Activated naive CD4-positive, alpha-beta T cell (primary cell): ENCODE measurements at places on chromosomes 7 and 10.
A peak's percentile ranks its signal among the peaks of the same experiment; 100 is the strongest.

- DNase-seq: no peak
Observed at GRCh38 chr7:37015353-37016034, 291.2 kb upstream of the AOAH start.

- no peak for DNase-seq
Observed at GRCh38 chr7:15580604-15581351, 19.0 kb upstream of the AGMO start.

- no peak for DNase-seq
Observed at GRCh38 chr7:27936768-27937102, 196.8 kb downstream of the TAX1BP1 start.

- no peak for DNase-seq
Observed at GRCh38 chr7:130374507-130374906, 5.8 kb upstream of the CPA1 start.

DNA sequence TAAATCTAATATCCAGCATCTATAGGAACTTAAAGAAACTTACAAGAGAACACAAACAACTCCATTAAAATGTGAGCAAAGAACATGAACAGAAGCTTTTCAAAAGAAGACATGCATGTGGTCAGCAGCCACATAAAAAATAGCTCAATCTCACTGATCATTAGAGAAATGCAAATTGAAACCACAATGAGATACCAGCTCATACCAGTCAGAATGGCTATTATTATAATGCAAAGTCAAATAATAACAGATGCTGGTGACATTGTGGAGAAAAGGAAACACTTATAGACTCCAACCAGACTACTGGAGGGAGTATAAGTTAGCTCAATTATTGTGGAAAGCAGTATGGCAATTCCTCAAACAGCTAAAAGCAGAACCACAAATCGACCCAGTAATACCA lies 1314.5 kb downstream of the XPNPEP1 start:
- DNase-seq: no peak

- DNase-seq: peak; percentile 63
Observed at GRCh38 chr10:132443605-132443982, 46.6 kb downstream of the PWWP2B start.

GRCh38 chr10:52391927-52392602 lies 78.0 kb downstream of the DKK1 start:
- no peak for DNase-seq

- no peak for DNase-seq
Observed at GRCh38 chr7:82506208-82506607, 62.6 kb upstream of the CACNA2D1 start.

DNA sequence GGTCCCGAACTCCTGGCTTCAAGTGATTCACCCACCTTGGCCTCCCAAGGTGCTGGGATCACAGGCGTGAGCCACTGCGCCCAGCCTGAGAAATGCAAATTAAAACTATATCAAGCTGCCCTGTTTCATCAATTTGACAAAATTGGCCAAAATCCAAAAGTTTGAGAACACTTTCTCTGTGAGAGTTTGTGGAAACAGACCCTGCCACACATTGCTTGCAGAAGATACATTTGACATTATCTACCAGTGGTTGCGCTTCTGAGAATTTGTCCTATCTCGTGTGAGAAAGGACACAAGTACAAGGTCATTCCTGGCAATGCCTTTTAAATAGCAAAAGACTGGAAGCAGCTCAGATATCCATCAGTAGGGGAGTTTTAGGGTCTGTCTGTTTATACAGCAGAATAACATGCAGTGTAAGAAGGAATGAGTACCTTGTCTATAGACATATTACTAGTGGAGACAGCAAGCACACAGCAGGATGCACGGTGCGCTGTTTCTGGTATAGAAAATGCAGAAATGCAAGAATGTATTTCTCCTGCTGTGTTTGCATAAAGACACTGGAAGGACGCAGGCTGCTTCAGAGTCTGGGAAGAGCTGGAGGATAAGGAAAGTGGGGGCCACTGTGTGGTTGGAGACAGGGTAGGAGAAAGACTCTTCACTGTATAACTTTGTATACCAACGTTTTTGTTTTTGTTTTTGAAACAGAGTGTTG lies 4.3 kb downstream of the LHPP start:
- DNase-seq: no peak

DNA sequence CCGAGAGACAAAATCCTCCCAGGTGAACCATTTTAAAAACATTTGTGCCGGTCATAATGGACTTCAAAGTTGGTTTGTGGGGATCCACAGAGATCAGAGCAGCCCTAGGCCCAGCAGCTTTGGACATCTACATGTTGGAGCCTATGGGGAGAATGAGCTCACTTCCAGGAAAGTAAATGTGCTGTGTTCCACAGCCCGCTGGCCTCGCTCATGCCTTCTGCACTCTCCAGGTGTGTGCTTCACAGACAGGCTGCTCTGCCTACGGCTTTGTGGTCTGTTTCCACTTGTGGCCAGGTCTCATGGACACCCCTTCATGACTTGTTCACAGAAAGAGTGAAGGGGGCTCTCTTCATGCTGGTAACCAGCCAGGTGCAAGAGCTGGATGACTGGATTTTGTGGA lies 141.6 kb downstream of the ADARB2 start:
- no peak for DNase-seq

DNA sequence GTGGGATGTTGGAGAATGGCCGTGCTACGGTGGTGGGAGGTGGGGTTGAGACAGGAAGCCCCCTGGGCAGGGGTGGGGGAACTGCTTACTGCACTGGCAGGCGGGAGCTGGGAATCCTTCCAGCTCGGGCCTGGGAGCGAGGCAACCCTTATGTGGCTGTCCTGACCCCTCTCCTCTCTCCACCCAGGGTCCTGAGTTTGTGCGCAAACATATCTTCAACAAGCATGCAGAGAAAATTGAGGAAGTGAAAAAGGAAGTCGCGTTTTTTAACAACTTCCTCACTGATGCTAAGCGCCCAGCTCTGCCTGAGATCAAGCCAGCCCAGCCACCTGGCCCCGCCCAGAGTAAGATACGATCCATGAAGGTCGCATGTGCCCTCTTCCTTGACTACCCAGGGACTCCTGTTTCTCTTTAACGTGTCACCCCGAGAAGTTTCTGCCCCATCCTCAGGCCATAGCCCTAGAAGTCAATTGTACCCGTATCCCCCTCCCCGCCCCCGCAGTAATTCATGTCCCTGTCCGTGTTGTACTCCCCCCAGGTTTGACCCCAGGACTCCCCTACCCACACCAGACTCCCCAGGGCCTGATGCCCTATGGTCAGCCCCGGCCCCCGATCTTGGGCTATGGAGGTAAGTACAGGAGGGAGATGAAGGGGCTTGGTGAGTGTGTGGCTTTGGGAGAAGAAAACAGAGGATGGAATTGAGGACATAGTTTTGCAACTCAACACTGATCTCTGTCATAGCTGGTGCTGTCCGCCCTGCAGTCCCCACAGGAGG lies 1.8 kb downstream of the UFSP1 start:
- no peak for DNase-seq

- DNase-seq: no peak
Observed at GRCh38 chr10:24597426-24597825, 126.3 kb downstream of the ARHGAP21 start.

GRCh38 chr7:20176578-20177242 lies 40.5 kb downstream of the MACC1 start:
- no peak for DNase-seq

DNA sequence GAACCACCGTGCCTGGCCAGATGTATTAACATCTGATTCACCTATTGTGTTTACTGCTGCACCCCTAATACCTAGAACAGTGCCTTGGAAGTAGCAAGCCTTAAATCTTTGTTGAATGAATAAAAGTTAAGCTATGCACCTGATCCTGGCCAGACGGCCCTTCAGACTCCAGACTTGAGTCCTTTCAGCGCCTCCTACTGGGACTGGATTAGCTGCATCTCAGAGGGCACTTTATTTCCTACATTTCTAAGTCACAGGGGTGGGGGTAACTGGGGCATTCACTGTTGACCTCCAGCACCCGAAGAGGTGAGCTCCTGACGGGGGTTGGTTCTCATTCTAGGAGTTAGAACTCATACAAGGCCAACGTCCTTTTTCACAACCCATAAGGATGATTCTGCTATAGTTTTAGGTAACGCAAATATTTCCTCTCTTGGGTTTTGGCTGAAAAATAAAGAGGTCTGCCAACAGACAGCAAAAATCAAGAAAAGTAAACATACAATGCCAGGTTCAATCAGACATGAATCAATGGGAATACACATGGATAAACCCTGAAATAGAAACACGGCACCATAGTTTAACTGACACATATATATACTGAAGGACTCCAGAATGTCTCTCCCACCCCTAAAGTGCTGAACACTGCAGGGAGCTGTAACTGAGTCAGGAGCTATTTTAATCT lies 48.0 kb upstream of the DLG5 start:
- DNase-seq: no peak

- no peak for DNase-seq
Observed at GRCh38 chr10:59553162-59553900, 156.3 kb downstream of the SLC16A9 start.

DNA sequence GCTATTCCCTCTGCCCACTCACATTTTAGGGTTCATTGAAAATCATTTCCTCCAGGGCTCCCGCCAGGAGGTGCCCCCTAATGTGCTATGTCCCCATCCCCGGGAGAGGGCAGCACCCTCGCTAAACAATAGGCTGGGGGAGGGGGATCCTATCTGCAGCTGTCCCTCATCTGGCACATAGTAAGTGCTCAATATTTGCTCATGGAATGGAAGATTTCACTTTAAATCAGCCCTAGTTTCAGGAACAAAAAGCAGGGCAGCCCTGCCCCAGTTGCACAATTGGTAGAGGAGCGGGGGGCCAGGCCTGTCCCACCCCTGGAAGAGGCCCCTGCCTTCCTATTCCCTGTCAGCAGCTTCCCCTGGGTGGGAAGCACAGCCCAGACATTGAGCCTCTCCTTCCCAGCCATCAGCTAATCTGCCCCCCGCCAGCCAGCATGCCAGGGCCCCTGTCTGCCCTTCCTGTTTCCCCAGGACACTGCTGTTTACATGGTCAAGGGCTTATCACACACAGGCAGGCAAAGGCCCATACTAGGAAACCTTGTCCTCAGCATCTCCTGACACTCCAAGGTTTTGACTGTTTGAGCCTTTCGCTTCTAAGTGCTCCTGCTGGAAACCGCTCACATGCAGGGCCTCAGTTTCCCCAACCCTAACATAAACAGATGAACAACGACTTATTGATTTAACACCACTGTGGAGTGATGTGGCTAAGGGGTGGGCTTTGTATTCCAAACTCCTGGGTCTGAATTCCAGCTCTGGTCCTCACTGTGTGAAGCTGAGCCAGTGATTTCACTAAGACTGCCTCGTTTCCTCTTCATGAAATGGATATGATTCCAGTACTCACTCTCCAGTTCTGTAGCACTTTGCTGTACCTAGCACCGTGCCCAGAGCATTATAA lies 130.7 kb upstream of the ZMIZ1 start:
- DNase-seq: no peak

GRCh38 chr7:142383841-142384492 lies 126.1 kb upstream of the PRSS58 start:
- DNase-seq: no peak

GRCh38 chr7:156845379-156846101 lies 47.4 kb downstream of the LMBR1 start:
- no peak for DNase-seq

- no peak for DNase-seq
Observed at GRCh38 chr7:74400420-74401136, 53.1 kb upstream of the GTF2IRD1 start.

- no peak for DNase-seq
Observed at GRCh38 chr10:36183056-36183455, 541.0 kb upstream of the FZD8 start.

DNA sequence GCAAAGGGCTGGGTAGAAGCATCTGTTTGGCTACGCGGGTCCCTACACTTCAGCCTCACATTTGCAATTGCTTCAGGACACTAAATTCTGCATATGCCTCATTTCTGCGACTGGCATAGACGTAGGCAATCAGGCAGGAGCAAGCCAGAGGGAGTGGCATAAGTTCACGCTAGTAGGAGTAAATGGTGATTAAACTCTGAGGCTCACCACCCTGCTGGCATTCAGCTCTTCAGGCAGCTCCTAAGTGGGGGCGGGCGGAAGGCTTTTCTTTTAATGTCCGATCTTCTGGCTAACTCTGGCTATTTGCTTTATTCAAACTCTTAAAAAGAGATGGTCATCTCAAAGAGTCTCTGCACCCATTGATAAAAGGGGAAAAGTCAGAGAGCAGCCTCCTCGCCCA lies 45.3 kb downstream of the RGS10 start:
- no peak for DNase-seq

GRCh38 chr10:118808601-118809356 lies 54.0 kb upstream of the CACUL1 start:
- no peak for DNase-seq

GRCh38 chr10:112950714-112951358 lies 789 bp downstream of the TCF7L2 start:
- DNase-seq: no peak

DNA sequence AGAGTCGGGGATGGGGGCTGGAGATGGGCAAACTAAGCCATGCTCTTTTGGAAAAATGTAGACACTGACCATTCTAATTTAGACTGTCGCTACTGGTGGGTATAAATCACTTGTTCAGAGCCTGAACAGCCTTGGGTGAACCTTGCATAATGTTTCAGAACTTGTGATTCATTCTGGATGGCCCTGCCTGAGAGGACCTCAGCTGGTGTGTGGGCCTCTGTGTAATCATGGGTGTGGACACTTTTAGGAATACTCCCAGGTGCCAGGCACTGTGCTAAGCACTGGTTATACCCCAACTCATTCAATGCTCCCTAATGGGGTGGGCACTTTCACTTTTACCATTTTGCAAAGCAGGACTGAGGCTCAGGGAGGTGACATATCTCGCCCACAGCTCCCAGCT lies 26.8 kb upstream of the TM9SF3 start:
- no peak for DNase-seq

DNA sequence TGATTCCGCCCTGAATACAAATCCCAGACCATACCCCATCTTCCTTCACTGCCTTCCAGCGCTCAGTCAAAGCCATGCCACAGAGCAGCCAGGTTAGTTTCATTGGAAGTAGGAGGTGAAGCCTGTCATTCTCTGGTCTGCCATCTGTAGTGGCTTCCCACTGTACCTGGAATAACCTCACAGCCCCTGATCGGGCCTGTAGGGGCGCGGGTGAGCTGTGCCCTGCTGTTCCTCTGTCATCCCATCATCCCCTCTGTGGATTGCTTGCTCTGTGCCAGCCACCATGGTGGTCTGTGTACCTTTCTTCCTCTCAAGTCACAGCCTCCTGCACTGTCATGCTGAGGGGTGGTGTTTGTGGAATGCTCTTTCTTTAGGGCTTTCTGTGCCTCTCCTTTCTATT lies 155.1 kb downstream of the ZNF22 start:
- DNase-seq: no peak

DNA sequence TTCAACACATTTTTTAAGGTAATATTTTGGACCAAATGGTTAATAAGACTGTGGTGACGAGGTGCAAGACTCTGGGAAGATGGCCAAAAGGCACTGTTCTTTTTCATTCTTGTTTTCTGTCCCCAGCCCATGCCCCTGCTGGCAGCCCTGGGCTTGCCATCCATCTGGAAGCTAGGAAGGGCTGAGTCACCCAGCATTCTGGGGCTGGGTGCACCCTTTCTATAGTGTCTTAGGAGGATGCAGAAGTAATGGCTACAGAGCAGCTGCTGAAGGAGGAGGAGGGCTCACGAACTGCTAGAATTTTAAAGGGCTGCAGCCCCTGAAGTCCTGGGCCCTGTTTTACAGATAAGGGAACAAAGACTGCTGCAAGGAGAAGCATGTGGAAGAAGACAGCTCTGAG lies 42.8 kb upstream of the ZNF32 start:
- DNase-seq: no peak
